KG1 (cell line): ENCODE measurements at places on chromosomes 7 and 10.

DNA sequence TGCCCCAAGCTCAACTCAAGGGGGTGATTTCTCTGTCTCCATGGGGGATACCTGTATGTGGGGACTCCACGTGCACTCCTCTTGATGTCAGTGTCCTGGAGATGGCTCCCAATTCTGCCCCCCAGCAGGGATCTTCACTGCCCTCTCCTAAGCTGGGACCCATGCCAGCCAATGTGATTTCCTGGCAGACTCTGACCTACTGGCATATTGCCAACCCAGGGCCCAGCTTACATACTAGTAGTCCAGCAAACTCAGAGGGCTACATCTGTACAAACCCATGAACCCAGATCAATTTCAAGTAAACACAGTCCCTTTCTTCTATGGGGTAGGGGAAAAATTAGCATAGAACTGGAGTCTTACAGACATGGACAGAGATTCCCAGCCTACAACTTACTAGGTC lies 26.2 kb upstream of the BMPR1A start:
- no peak for DNase-seq

DNA sequence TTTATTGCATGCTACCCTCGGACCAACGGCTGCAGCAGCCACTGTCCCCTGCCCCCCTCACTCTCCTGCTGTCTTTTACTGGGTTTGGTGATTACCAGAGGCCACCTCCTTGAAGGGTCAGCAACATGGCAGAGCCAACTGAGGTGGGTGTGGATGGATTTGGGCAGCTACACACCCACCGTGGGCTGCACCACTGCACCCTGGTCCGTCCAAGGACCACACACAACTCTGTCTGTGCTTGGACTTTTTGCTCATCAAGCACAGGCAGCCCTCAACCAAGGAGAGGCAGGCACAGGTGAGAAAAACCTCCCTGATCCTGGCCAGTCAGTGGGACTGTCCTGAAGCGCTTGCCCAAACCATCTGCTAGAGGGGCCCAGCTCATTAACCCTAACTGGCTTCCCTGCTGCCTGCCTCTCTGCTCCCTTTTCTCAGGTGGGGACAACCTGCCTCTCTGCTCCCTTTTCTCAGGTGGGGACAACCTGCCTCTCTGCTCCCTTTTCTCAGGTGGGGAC lies 239.5 kb upstream of the PITRM1 start:
- DNase-seq: no peak

- DNase-seq: no peak
Observed at GRCh38 chr10:130021383-130021950, 57.4 kb upstream of the EBF3 start.

DNA sequence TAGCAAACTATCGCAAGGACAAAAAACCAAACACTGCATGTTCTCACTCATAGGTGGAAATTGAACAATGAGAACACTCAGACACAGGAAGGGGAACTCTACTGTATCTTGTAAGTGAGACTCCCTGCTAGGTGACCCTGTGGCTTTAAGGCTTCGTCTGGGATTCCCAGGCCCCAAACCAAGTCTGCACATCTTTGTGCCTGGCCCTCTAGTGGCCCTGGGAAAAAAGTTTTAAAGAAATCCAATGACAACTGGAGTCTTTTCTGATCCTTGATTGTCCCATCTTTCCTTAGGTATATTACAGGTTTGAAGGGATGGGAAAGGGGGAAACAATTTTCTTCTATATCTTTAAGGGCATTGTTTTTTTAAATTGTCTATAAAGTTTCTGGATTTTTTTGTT lies 10.6 kb upstream of the LIPM start:
- DNase-seq: no peak

DNA sequence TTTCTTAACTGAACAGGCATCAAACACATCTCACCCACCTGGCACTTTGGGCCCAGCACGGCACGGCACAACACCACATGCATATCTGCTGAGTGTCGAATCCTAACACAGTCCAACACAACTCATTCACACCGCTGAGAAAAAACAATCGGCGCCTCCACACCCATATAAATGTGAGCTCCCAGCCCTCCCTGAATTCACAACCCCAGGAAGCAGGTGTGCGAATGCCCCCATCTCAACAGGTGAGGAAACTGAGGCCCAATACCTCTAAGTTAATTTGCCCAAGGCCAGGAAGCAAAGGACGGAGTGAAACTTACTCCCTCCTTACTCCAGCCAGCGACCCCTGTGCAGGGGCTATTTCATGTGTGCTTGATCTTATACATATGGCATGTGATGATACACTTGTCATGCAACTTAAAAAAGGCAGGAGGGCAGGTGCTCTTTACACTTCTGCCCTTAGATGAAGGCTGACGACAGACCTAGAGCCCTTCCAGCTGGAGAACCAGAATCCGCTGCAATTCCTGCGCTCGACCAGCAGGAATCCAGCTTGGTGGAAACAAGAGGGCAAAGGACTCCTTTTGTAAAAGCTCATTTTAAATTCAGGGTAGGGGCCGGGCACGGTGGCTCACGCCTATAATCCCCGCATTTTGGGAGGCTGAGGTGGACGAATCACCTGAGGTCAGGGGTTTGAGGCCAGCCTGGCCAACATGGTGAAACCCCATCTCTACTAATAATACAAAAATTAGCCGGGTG lies 116.0 kb downstream of the LARP4B start:
- DNase-seq: no peak

DNA sequence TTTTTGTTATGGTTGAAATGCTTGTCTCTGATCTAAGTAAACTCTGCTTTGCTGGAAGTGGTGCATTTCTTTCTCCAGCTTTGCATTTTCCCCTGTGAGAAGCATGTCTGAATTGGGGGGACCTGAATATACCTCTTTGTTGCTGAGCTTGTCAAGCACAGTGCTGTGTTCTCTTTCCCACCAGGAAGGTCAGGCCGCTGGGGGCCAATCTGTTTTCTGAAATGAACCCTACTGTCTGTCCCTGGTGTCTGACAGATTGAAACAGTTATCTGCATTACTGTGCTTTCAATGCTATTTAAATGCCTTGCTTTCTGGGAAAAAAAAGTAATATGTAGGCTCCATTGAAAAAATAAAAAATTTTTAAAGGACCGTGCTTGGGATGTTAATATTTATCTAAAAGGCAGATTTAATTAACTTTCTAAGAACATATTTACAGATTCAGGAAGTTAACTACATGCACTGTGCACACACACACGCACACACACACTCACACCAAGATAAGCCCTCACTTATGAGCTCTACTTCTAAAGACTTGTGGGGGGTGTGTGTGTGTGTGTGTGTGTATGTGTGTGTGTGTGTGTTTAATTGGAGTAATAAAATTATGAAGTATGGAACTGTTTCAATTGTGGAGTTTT lies 127.0 kb upstream of the FZD1 start:
- DNase-seq: no peak

DNA sequence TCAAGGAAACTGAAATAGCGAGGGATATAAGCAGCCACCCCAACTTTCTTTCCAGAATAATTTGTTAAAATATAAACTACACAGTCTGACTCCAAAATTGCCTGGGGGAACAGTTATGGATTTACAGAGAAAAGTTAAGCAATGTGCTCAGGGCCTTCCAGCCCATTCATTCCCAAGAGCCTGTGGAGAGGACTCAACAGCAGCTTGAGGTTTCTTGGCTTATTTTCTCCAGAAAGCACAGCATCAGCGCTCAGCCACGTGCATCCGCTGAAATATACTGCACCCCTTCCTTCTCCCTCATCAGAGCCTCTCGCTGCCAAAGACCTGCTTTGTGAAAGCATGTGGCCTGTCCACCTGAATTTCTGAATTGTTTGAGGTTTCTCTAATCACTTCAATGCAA lies 375.2 kb upstream of the VWC2 start:
- no peak for DNase-seq

- DNase-seq: no peak
Observed at GRCh38 chr10:87760195-87760905, 57.7 kb downstream of the ATAD1 start.

DNA sequence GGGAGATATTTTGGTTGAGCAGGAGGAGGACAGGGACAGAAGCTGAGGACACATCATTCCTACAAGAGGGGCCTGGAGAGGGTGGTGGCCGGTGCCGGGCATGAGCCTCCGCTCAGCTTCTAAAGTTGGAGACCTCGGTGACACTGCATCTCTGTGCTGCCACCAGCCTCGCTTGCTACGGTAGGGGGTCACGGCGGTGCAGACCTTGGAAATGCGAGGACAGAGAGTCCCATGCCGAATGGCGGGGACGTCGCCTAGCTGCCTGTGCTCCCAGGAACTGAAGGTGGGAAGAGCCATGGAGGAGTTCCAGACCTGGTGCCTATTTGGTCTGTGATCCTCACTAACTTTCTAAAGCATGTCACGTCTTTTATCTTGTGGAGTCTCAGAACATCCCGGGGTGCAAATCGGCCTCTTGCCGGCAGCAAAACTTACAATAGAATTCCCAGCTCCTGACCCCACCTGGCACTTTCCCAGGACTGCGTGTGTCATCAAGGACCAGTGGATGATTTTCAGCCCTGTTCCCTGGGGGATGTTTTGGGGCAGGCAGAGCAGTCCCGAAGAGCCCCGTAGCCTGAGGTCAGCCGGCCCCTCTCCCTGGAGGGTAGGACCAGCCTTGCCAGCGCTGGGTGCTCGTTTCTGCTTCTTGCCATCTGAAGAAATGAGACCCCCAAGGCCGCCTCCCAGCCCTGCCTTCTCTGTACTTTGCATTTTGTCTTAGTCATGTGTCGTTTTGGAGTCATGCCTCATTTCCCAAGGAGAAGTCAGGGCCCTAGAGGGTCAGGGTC lies 205.8 kb upstream of the SHH start:
- no peak for DNase-seq

DNA sequence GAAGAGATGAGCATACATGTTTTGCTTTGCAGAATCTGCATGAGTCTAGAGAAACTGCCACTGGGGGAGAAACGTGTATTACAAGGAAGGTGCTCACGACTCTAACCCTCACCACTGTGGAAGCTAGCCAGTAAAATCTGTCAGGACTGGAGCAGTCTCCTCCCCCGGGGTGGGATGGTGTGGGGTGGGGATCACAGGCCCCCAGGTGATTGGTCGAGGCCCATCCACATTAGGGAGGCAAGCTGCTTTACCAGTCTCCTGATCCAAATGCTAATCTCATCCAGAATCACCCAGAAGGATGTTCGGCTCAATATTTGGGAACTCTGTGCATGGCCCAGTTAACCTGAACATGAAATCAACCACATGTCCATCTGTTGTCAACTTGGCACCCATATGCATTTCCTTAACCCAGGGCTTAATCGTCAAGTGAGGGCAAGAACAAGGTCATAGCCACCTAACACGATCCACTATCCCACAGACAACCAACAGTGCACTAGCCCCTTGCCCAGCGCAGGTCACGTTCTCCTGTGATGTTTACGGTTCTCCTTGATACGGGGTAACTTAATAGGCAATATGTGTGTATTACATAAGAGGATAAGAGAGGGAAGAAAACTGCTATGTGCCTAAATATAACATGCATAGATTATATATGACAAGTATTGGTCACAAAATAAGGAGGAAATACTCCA lies 40.8 kb downstream of the DNAJB6 start:
- DNase-seq: no peak

DNA sequence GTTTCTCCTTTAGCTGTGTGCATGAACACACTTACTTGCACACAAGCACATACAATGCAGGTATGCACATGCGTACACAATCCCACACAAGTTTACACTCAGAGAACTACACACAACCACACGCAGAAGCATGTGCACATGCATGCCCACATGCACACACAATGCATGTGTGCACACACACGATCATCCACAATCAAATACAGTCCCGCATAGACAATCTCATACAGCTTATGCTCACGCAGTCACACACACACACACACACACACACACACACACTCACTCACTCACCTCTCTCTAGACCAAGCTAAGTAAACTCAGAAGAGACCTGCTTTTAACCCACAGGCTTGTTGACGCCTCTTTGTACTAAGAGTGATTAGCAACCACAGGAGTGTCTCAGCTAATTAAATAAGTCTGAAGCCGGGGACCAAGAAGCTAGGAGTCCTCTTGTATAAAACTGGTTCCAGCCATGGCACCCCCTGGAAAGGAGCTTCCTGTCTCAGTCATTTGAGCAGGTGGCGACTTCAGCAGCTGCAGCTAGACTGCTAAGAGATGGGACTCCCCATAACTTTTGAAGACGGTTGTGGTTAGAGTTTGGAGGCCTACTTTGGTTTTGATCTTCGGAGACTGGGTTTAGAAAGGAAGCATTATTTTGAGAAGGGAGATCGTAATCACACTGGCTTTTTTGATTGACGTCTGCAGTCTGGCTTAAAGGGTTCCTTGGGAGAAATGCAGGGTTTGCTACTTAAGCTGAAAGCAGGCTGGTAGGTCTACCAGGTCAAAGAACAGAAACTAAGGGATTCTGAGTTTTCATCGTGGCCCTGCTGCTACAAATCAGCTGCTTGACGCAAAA lies 82.3 kb upstream of the ADRB1 start:
- DNase-seq: peak; percentile 41

GRCh38 chr7:138700857-138701536 lies at the start of gene SVOPL:
Gene SVOPL (minus strand): TSS chr7:138701362. CDS start chr7:138679045, 22,317 bp downstream.
- DNase-seq: no peak

DNA sequence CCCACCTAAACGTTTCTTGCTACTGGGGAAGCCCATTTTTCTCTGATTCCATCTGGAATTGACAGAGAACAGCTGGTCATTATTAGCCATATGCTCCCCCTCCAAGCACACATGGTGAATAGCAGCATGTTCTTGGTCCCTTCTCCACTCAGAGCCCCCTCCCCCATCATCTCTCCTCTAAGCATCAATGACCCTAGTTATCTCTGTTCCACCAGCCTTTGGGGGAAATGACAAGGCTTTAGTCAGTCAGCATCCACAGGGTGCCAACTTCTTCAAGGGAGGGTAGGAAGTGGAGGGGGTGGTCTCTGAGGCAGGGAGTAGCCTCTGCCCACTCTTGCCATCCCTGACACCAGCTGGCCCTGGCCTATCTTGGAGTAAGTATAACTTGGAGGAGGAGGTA lies 163.1 kb downstream of the UBE2H start:
- no peak for DNase-seq

DNA sequence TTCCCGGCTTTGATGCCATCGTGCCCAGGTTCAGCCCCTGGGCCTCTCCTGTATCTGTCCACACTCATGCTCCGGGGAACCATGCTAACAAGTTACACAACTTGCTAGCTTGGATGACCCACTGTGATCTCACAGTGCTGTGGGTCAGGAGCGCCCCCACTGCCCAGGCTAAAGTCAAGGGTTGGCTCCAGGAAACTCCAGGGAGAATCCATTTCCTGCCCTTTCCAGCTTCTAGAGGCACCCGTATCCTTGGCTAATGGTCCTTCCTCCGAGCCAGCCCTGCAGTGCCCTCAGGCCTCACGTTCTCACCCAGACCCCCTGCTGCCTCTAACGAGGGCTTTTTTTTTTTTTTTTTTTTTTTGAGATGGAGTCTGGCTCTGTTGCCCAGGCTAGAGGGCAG lies 19.5 kb downstream of the AMZ1 start:
- DNase-seq: no peak

DNA sequence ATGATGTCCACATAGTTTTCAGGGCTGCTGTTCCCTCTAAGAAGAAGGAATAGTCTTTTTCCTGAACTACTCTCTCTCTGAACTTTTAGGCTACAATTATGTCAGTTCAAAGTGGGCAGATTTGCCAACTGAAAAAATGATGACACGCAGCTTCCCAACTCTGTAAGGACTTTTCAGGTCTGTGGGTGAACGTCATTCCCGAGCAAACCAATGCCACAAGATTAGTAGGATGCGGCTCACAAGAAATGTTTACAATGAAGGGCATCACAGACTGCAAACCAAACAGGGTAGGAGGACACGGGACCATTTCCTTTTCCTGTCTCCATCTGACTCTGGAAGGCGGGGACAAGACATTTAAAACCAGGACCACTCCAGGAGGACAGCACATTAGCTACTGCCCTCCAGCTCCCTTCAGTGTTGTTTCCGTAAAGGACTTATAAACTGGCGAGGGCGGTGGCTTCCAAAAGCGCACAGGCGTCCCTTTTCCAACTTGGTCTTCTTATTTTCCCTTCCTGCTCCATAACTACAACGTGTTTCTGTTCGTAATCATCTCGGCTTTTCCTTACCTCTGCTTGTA lies 539 bp upstream of the MKLN1 start:
- DNase-seq: no peak
